CD4-positive, alpha-beta T cell treated with Interleukin-4 for 1 hour (primary cell): ENCODE measurements at places on chromosomes 7 and 10.

GRCh38 chr10:28948046-28948445, 270.7 kb downstream of the BAMBI start:
- no peak for DNase-seq

GRCh38 chr10:46284286-46285229, 2.2 kb upstream of the ANTXRL start:
- DNase-seq, result peak; percentile 83

- no peak for DNase-seq
Observed at GRCh38 chr10:69358148-69358795, 58.4 kb downstream of the TACR2 start.

DNA sequence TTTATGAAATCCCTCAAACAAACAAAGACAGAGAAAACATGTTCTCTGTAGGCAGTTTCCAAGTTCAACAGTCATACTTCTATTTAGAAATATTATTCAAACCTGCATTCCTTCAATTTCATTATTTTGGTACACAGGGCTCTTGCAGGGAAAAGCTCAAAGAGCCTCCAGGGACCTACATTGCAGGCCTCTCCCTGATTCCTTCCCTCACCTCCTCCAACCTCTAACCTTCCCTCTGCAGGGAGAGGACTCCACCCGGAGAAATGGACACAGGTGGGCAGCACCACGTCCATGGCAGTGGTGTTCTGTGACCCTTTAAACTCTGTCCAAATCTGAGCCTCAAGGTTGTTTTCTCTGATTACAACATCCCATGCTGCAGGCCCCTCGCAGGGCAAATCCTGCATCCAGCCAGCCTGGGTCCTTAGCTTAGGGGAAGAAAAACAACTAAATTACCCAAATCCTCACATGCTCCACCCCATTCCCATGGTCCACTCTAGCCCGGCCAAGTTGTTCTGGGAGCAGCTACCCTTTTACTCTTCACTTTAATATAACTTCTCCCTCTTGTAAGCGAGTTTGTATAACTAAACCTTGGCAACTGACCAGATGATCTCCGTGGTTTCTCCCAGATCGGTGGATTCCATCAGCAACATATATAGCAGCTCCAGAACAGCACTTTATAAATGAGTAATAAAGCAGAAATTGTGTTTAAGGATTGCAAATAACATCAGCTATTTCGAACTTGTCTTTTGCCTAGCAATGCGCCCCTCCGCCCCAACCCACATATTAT, 129.8 kb downstream of the CUBN start:
- no peak for DNase-seq

- no peak for DNase-seq
Observed at GRCh38 chr7:122291189-122291588, 13.4 kb downstream of the FEZF1 start.

- no peak for DNase-seq
Observed at GRCh38 chr10:61883371-61884025, 18.0 kb upstream of the ARID5B start.

- DNase-seq, result peak; percentile 68
Observed at GRCh38 chr7:87312215-87312865, 33.1 kb upstream of the CROT start.
